ENCODE measurements at places on chromosomes 4 and X.

- no peak for DNase-seq
Measured at GRCh38 chr4:105139646-105140045, 7.0 kb upstream of the TET2 start.

GRCh38 chrX:32514986-32515385 lies 696.4 kb downstream of the DMD start:
- DNase-seq: no peak

DNA sequence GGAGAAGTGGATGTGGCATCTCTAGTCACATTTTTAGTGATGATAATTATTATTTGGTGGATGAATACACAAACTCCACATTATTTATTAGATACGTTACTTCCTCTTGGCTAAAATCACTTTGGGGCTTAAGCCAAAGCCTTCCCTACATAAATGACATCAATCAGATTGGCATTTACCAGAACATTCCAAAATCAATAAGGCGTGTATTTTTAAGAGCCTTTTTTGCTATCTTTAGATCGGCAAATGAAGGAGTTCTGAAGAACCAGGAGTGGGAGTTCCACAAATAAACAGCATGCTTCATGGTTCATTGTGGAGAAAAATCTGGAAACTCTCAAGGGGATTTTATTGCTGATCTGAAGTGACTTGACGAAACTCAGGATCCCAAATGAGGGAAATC lies 89.7 kb downstream of the AMELX start:
- no peak for DNase-seq

- DNase-seq: no peak
Measured at GRCh38 chrX:131782646-131783045, 238.8 kb downstream of the OR13H1 start.

- DNase-seq: peak; percentile 75
Measured at GRCh38 chrX:71998836-71999509, 88.3 kb downstream of the NHSL2 start.

DNA sequence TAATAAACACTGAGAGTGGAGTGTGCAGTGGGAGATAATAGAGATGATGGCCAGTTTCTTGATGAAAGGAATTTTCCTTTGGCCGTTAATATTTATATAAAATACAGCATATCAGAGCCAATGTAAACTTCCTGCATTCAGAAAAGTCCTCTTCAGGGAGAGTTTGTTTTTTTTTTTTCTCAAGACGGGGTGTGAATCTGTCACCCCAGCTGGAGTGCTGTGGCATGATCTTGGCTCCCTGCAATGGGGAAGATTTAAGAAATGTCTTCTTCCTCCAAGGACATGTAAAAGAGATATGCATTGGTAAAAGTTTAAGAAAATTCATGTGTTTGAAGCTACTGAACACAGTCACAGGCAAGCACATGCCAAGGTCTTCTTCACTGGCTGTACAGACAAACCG lies 25.4 kb upstream of the TBC1D9 start:
- no peak for DNase-seq

GRCh38 chr4:136644279-136644678 lies 888.0 kb downstream of the PCDH18 start:
- DNase-seq: no peak

DNA sequence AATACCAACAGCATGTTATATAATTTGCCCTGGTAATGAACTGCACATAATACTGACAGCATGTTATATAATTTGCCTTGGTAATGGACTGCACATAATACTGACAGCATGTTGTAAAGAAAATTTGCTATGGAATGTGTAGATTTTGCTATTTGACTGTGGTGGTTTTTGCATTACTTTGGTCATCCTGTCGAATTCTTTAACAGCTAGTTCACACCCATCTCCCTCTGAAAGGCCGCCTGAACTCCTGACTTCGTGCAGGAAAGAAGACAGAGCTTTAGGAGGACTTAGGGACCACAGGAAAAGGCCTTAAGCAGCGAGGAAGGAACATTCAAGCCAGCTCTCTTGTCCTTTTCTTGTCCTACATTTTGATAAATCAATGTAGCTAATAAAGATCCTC lies 45.2 kb upstream of the DCLK2 start:
- no peak for DNase-seq

DNA sequence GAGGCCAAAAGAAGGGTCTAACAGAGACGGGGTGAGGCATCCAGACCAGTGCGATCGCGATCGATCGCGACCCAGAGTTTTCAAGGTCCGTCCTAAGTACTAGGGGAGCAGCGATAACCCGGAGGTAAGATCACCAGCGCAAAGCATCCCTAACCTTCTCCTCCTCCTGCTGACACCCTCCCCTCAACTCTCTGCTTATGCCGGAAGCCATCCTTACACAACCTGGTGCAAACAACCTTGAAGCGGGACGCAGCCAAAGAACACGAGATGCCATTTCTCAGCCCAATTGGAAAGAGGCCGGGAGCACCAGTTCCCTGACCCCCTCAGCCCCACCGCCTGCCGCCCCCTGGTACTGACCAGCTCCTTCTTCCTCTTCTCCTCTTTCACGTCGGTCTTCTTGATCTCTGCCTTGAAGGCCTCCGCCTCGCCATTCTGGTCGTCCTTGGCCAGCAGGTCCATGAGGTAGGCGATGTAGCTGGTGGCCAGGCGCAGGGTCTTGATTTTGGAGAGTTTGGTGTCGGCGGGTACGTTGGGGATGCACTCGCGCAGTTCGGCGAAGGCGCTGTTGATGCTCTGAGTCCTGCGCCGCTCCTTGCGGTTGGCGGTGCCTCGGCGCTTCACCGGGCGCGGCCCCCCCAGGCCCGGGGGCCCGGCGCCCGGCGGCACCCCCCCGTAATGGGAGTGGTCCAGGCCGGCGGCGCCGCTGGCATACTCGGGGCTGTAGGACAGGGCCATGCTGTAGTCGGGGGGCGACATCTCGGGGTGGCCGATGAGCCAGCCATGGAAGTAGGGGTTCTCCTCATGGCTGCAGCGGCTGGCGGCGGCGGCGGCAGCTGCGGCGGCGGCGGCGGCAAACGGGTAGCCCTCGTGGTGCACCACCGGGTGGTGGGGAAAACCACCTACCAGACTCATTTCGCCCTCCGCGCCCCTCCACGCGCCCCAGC lies 1.4 kb downstream of the HAND2 start:
- no peak for DNase-seq

DNA sequence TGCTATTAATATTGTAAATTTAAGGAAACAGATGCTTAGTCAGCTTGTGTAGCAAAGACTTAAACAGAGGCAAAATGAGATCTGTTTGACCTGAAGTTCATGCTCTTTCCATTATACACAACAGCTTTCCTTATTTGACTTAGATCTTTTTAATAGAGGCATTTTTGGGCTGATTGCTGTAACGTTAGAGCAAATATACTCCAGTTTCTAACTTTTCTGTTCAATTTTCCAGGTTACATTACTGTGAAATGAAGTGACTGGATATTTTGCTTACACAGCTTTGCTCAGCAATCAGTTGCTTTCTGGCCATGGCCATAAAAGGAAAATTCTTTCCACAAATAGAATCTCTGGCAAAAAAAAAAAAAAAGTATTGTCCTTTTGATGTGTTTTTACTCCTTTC lies 146.2 kb downstream of the PCDH7 start:
- no peak for DNase-seq

DNA sequence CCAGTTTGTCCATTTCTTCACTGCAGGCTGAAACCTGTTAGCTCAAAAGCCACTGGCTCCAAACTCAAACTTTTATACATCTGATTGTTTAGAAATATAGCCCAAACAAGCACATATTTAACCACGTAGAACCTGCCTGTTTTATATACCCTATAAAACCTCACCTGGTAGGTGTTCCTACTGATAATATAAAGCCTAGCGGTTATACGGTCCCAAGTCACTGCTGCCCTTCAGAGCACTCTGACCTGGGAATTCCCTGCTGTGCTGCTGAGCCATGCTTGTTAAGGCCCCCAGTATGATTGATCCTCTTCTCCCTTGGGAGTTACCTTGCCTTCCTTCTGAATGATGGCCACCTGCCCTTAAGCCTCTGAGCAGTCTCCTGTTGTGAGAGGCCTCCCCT lies 432.8 kb upstream of the LCORL start:
- no peak for DNase-seq

GRCh38 chrX:7269991-7270390 lies 122.0 kb upstream of the PUDP start:
- no peak for DNase-seq

- no peak for DNase-seq
Measured at GRCh38 chr4:183074288-183074990, 24.6 kb upstream of the WWC2 start.

DNA sequence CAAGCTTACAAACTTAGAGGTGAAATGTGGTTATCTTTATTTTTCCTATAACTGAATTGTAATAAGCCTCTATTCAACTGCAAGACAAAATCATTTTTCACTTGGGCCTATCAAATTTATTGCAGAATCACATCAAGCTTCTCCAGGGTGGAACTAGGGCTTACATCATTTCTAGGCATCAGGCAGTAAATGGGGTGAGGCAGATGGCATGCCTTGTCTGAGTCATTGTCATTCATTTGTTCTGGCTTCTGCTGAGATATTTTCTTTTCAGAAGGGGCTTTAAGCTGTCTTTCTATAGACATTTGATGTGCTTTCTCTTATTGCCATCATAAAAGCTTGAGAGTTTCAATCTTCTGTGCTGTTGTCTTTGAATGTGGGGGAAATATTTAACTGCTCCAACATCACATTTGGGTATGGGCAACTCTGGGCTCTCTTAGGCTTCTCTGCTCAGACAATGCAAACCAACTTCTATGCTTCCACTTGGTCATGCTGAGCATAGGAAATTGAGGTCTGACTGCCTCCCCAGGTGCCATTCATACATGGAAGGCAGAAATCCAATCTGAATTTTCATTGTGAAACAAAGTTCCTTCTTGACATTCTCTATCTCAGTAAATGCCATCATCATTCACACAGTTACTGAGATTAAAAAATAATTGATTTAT lies 225.8 kb upstream of the GIMD1 start:
- DNase-seq: no peak

DNA sequence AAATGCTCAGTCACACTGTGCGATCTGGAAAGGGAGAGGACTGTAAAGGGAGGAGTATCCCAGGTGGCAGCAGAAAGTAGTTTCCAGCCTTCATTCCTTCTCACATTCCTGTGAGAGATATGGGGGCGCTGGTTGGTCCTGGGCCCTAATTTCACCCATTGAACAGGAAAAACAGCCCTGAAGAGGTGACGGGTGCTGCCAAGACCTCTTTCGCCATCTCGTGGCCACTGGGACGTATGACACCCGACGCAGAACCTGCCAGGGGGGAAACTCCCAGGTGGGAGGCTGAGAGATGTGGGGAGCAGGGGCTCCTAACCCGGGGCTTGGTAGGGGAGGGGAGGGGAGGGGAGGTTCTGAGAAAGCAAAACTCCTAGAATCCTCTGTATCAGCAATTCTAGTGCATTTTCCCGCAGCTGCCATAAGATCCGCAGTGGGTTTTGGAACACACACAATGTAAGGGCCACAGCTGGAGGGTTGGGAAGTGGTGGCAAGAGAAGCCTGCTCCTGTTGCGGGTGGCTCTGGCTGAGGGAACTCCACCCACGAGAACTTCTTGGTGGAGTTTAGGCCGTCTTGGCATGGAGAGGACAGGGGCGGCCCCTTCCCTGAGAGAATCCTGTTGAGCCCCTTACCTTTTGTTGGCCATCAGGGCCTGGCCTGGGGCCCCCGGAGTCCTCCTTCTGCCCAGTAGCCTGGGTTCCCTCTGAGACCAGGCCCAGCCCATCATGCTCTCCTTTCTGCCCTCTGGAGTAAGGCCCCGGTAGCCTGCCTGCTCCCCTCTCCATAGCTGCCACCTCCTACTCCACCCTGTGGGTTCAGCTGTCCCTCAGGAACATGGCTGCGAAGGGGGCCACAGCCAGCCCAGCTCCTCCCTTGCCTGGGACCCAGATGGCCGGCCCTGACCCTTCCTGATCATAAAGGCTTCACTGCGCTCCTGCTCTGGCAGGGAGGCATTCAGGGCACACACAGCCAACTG lies 134.1 kb downstream of the OR13H1 start:
- DNase-seq: no peak

DNA sequence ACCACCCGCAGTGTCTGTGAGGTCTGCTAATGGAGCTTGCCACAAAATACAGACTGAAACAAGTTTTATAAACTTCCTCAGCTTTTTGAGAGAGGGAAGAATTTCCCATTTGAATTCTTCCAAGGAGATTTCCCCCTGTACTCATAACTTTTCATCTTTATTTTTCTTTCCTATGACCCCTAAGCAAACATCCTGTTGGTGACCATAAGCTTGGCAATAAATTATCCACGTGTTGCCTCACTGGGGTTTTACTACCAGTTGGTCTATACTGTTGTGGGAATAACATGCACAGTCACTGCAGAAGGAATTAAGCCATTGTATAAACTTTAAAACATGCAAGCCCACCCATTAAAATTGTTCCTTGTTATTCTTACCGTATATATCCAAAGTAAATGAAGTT lies 86.2 kb downstream of the SLC39A8 start:
- no peak for DNase-seq

GRCh38 chrX:133911825-133912495 lies 73.4 kb downstream of the GPC3 start:
- DNase-seq: no peak

DNA sequence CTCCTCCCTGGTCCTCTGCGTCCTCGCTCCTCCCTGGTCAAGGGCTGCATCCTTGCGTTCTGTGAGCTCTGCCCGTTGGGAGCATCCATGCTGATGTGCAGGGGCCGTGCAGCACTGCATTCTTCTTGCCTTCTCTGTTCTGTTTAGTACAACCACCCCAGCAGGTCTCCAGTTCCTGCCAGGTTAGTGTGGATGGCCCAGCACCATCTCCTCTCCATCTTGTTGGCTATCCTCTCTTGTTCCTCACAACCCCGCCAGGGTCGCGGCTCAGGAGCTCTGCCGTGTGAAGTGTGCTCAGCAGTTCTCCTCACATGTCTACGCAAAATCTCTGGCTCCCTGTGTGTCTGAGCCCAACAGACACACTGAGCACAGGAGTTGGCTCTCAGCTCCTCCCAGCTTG lies 10.4 kb upstream of the MAEA start:
- peak; percentile 74 for DNase-seq

- no peak for DNase-seq
Measured at GRCh38 chrX:40109288-40110008, 11.7 kb upstream of the BCOR start.

DNA sequence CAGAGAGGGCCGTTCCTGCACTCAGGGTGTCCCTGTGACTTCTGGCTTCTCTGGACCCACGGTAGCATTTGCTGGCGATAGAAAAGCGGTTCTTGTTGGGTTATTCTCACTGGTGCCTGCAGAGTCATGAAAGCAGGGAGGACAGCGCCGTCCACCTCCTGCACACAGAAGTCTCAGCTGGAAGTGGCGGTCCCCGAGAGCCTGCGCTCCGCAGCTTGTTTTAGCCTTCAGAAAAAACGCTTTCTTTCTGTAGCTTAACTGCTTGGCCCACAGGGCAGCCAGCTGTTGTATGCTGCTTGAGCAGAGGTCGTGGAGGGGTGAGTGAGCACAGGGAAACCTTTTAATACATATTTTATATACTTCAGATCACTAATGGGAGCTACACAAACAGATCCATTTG lies 400.7 kb upstream of the FAT1 start:
- DNase-seq: no peak

DNA sequence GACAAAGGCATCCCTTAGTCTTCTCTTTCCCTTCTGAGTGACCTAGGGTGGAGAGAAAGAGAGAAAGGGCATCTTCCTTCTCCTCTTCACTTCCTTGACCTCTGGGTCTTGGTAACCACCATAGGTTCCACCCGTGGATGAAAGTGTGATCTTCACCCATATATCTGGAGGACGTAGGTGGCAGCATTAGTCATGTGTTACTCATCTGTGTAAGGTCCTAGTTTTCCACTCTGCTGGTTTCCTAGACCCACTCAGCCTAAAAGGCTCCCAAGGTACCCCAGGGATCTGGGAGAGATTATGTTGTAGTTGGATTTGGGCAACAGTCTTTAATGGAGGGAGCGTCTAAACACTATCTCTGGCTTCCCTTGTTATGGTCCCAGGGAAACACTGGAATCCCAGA lies 45.5 kb upstream of the RAB9B start:
- no peak for DNase-seq
